D341Med (cell line): ENCODE measurements at places on chromosomes 6 and 20.

GRCh38 chr6:159092631-159093030 is 47.8 kb upstream of the TAGAP start:
- no peak for DNase-seq

DNA sequence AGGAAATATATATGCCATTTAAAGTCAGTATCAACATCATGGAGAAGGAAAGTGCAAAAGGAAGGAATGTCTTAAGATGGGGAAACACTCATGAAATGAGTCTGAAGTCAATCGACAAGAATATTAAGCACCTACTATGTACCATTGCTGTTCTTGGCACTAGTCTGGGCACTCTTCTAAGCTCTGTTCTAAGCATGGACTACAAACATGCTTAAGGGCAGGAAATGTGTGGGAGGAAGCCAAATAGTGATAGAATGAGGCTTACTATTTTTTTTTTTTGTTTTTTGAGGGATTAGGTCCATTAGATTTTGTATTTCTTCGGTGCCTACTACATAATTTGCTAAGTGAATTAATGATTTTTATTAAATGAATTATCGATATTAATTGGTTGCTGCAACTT is 83.8 kb upstream of the SUPT3H start:
- no peak for DNase-seq

- DNase-seq, result no peak
These were observed 2.2 kb upstream of the ID1 start for GRCh38 chr20:31602779-31603441.

GRCh38 chr6:1986454-1987243 is 258.8 kb downstream of the GMDS start:
- no peak for DNase-seq

GRCh38 chr6:135866445-135867123 is 15.1 kb downstream of the PDE7B start:
- DNase-seq, result no peak

DNA sequence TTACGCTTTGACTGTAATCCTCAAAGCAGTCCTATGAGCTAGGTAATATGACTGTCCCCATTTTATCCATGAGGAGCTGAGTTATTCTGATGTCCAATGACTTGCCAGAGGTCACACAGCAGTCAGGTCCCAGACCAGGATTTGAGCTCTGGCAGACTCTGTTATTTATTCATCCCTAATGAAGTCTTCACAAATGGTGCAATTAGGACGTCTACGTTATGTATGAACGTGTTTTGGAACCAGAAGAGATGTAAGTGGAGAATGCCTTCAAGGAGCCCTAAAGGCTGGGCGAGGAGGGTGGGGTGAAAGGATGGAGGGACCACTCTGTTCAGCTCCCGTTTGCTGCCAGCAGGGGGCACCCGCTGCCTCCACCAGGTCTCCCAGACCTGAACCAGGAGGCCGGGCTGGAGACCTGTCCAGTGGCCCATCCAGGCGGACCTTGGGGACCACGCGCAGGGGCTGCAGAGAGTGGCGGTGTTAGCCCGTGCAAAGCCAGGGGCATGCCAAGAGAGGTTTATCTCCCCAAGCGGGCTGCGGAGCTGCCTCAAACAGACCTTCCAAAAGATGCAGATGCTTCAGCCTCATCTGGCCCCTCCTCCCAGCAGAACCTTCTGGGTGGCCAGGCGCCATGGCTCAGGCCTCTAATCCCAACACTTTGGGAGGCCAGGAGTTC is 15.2 kb upstream of the ZNF335 start:
- DNase-seq, result peak; percentile 89

DNA sequence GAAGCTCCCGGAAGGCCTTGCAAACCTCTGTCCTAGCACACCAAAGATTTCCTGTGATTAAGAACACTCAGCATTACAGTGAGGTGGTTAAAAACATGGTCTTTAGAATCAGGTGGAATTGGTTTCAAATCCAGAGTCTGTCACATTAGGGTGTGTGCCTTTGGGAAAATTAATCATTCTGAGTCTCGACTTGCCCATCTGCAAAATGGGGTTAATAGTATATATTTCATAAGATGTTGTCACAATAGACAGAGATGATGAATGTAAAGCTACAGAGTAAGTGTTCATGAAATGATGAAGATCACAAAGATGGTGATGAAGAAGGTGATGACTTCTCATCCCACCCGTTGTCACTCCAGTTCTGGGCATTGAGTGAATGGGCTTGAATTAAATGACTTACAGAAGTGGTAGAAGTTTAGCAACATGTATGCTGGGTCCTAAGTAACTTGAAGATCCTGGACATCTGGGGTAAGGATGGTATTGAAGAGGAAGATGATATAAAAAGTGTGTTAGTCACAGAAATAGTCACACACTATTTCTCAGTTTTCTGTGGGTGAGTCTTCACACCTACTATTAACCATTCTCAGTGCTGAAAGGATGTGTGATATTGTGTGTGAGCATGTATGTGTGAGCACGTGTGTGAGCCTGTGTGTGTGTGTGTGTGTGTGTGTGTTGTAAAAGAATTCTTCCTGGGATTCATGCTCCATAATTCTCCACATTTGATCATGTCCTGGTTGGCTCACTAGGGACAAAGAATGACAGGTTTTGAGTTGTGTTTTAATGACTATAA is 28.0 kb upstream of the NEDD9 start:
- no peak for DNase-seq

GRCh38 chr20:18738055-18738454 is 75.5 kb upstream of the SCP2D1 start:
- DNase-seq, result no peak

- no peak for DNase-seq
These were observed 4.6 kb upstream of the TMEM217 start for GRCh38 chr6:37262446-37263026.

GRCh38 chr20:881051-881782 is 34.9 kb downstream of the ANGPT4 start:
- no peak for DNase-seq

DNA sequence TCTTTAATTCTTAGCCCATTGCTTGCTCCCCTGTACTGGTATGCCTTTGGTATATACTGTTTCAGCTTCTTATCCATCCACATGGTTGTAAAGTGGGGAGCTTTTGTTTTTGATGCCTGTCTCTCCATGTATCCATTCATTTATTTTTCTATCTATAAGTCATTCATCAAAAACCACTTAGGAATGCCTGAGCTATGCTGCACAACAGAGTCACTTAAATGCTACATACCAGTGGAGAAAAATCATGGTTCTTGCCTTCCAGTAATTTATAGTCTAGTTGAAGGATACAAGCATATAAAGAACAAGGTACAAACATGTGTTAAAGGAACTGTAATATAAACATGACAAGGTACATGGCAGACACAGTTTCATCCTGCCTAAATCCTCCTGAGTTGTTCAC is 347.3 kb downstream of the NRN1 start:
- no peak for DNase-seq

GRCh38 chr20:20299904-20300303 is 68.0 kb upstream of the INSM1 start:
- DNase-seq, result no peak

DNA sequence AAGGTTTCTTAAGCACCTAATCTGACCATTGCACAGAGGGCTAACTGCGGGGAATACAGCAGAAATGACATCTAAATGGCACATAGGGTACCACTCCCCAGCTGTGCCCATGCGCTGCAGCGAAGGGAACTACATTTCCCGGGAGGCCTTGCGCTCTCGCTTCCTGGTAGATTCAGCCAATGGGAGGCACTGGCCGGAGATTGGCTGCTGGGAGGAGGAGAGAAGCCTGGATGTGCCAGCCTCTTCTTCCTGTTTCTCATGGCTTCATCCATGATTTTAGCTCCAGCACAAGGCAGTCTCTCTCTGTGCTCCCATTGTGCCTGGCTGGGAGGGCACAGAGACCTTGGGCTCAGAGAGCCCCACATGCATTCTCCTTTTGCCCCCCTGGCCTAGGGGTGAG is 101.7 kb upstream of the FOXA2 start:
- peak; percentile 36 for DNase-seq
